Stimulated activated CD8-positive, alpha-beta memory T cell treated with anti-CD3 and anti-CD28 coated beads, Interleukin-15, amount 100 ng/mL, for 4 hours (primary cell): ENCODE measurements at places on chromosomes 2 and 18.

- no peak for DNase-seq
These were observed 1.5 kb downstream of the ERBB4 start for GRCh38 chr2:212536817-212537725.

GRCh38 chr2:10079870-10080535 lies at the start of gene CYS1:
TSS of gene CYS1 (minus strand) at chr2:10080411. CDS start at chr2:10080223, 188 bp downstream.
- DNase-seq, result no peak

- DNase-seq, result no peak
These were observed 31.5 kb downstream of the CEP192 start for GRCh38 chr18:13022644-13023043.

DNA sequence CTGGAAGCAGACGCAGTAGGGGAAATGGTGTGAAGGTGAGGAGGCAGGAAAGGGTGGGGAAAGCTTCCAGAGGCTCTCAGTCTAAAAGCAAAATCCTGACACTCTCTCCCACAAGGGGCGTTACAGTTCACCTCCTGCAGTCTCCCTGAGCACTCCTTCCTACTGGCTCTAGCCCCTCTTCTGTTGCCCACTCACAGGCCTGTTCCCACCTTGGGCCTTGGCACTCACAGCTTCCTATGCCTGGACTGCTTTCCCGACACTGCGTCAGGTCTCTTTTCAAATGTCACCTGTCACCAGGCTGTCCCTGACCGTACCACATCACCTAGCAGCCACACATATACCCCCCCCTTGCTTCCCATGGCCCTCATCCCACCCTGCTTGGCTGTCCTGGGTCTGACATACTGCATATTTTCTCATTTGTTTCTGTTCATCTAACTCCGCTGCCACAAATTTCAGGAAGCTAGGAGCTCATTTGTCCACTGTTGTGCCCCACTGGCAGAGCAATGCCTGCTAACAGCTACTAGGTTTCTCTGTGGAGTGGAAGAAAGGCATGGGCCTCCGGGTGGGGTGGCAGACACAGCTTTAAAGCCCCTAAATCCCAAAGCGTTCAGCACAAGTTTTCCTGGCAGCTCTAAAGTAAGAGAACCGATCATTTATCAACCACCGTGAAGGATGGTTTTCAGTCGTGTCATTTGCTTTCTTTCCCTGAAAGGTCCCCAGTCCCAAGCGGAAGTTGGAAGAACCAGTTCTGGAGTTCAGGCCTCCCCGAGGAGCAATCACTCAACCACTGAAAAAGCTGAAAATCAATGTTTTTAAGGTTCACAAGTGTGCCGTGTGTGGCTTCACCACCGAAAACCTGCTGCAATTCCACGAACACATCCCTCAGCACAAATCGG lies 118.8 kb downstream of the ZNF532 start:
- DNase-seq, result no peak

DNA sequence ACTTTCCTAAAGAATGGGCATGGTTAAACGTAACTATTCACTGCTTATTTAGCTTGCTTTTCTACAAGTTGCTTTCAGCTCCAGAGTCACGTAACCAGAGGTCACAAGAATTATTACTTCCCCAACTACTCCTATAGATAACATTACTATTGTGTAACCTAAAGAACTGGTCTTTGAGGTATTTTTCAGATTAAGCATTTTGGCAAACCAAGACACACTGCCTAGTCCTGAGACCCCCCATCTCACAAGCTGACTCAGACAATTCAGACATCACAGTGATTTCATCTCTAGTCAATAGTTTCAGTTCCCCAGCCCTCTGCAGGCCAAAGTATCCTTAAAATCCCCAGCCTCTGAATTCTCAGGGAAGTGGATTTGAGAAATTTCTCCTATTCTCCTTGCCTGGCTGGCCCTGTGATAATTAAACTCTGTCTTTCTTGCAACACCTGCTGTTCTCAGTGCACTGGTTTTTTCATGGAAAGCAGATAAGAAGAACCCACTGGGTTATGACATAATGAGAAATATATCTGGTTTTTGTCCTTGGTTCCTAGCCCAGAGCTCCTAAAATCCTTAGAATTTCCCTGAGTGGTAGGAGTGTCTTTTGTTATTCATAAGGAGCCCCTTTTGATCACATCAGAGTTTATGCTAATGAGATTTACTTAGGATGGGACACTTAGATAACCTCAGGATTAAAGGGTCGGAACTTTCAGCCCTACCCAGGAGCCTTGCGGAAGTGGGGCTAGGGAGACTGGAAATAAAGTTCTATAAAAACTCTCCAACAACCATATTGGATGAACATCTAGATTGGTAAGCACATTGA lies 1310.8 kb upstream of the CHAC2 start:
- no peak for DNase-seq

DNA sequence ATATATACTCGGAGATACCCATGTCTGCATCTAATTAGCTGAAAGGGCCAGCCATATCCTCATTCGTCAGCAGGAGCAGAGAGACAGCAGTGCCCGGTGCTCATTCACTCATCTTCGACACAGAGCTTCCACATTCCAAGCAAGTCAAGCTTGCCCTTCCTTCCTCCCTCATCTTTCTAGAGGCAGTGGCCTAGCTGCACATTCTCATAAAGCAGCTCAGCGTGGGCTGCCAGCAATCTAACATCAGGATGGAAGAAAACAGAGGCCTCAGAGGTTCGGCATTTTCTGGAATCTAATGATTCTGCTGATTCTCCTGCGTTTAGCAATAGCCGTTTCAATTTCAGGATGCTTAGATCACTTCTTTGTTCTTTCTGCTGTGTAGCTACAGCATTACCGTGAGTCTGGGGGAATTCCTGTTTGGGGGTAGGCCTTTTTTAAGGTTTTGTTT lies 68.8 kb downstream of the CLHC1 start:
- no peak for DNase-seq

DNA sequence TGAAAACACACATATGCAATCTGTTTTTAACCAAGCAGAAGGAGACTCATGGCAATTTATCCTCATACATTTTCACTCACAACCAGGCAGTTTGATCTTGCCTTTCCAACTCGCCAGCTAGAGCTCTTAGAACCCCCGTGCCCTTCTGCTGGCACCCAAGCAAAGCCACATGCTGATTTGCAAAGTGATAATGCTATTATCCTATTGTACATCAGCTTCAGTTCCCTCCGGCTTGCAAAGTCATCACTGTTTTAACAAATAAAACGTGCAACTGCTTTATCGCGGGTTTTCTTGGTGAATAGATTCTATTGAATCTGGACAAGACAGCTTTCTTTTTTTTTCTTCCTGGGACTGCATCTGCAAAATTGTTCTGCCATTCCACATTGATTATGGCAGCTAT lies 314.6 kb downstream of the LNPK start:
- DNase-seq, result no peak
